ENCODE measurements at places on chromosomes 6 and 20.

DNA sequence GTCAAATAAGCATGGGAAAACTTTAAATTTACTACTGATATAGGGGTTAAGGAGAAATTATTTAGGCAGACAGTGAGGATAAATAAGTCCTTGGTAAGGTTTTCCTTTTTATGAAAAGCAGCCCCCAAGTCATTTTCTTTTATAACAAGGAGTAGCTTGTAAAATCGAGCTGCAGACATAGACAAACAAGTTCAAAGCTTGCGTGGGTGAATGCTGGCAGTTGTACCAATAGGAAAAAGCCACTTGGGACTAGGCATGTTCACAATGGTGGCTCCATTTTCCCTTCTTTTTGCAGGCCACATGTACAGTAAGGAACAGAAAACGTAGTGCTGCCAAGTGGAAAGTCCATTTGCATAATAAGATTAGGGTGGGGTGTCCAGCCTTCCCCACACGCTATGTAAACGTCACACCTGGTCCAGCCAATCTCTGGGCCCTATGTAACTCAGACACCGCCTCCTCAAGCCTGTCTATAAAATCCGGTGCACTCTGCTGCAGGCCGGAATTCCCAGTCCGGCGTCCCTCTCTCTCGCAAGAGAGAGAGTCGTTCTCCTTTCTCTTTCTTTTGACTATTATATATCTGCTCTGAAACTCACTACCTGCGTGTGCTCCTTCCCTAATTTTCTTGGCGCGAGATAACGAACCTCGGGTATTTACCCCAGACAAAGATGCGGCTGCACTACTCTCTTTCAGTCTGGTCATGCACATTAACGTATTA, 217.1 kb upstream of the MAN1A1 start:
- no peak for DNase-seq

- DNase-seq, result no peak
Observed at GRCh38 chr6:43493833-43494232, 16.3 kb downstream of the LRRC73 start.

DNA sequence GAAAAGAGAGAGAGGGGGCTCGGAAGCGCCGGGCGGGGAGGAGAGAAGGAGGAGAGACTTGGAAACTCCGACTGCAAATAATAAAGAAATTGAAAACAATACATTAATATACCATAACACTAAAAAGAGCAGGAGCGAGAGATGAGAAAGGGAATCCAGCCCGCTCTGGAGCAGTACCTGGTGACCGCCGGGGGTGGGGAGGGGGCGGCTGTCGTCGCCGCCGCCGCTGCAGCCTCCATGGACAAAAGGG, 338 bp downstream of the E2F3 start:
- DNase-seq, result no peak

DNA sequence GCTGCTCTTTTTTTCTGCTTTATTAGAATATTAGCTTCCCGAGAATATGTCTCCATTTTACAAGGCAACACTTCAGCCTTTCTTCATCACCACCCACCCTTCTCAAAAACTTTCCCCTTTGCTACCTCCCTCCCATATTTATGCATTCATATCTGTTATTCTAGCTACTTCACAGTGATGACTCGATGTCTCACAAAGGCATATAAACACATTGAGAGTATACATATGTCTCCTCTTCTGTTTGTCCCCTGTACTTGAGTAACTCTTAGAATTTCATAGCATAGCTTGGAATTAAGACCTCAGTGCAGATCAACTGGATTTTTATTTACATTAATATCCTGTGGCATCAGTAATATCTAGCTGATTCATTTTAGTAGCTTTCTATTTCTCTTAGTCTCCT, 6.5 kb downstream of the RNF144B start:
- DNase-seq, result no peak

DNA sequence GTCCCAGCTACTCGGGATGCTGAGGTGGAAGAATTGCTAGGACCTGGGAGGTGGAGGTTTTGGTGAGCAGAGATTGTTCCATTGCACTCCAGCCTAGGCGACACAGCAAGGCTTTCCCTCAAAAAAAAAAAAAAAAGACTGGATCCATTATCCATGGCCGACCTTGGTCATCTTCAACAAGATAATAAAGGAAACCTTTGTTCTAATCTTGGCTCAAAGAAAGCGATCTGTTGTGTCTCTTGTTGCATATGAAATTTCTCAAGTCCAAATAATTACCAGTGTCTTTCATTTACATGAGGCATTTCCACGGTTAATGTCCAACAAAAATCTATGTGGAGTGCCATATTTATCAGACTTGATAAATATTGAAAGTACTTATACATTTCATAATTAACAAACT, 23.7 kb upstream of the KIF16B start:
- DNase-seq, result no peak

All from thymus (tissue), 14 donors.